ENCODE measurements at places on chromosomes 4 and X.
A peak's percentile ranks its signal among the peaks of the same experiment; 100 is the strongest.

DNA sequence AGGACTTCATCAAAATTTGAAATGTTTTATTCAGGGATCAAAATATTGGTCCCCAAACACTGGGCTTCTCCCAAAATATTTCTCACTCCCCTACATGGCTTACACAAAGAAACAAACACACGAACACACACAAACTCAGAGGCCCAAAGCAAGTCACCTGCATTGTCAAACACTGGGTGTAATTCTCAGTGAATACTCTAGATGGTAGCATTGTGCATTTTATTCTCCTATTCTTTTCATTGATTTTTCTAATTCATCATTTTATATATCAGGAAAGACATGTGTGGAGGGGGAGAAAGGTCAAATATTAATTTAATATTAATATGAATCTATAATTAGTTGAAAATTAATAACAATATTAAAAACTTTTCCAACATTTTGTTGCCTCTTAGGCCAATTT is 72.3 kb upstream of the TNMD start:
- peak; percentile 25 for DNase-seq

GRCh38 chr4:129429581-129430320 is 333.8 kb downstream of the C4orf33 start:
- no peak for DNase-seq

DNA sequence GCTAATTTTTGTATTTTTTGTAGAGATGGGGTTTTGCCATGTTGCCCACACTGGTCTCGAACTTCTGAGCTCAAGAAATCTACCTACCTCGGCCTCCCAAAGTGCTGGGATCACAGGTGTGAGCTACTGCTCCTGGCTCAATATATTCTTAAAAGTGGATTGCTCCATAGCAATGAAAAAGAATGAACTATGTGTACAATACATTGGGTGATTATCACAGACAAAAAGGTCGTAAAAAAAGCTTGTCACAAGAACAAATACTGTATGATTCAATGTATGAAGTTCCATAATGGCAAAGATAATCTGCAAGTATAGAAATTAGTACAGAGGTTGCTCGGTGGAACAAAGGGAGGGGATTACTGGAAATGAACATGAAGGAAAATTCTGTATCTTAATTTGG is 70.7 kb downstream of the REPS2 start:
- no peak for DNase-seq

DNA sequence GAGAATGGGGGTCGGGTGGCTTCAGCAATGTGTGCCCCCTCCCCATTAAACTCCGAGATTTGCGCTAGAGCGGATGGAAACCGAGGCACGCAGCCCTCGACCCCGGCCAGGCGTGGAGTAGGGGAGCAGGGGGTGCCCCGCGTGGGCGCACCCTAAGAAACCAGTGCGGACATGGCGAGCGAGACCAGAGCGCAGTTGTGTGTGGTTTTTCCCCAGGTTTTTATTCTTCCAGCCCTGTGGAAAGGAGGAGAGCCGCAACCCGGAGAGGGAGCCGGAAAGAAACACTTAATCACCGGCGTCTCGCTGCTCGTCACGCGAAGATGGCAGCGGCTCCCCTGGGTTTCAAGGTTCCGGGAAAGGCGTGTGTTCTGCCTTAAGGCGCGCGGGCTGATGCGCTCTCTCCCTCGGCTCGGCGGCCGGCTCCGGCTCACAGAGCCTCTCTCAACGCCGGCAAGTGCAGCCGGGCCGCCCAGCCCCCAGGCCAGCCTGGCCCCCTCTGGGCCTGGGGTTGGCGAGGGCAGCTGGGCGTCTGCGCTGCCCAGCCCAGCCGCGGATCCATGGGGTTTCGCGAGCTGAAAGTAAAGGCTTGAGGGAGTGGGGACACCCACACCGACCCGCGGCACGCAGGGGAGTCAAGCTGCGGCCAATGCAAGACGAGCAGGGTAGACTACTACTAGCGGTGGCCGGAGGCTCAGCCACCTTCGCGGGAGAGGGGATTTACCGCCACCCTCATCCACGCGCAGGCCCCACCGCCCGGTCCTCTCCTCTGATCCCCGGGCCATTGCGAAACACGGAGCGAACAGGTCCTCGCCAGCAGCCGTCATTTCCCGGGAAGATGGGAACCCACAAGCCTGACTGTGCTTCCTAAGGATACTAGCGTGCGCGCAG is 74.0 kb upstream of the BCOR start:
- DNase-seq = no peak

- DNase-seq = no peak
These were observed 408.9 kb downstream of the GLUD2 start for GRCh38 chrX:121456315-121456714.

- no peak for DNase-seq
These were observed 169.8 kb upstream of the GALNT7 start for GRCh38 chr4:172998527-172999469.

GRCh38 chr4:4333265-4333706 is 43.2 kb downstream of the ZBTB49 start:
- DNase-seq = no peak

DNA sequence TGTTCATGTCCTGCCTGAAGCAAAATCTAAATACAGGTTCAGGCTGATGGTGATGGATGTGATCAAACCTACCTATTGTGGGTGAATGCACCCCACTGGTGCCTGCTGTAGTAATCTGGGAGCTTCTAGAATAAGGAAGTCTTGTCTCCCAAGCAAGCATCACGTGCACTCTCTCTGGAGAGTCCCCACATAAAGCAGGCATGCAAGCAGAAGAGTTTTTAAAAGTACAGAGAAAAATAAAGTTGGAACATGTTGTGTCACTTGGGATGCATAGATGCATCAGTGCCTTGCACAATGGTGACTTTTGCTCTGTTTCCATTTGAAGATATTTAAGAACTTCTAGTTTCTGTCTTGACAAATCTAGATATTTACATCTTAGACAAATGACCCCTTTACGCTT is 54.9 kb downstream of the MAD2L1 start:
- DNase-seq = no peak

- DNase-seq = no peak
These were observed 34.4 kb upstream of the SLC25A4 start for GRCh38 chr4:185108669-185109068.

- no peak for DNase-seq
These were observed 11.6 kb downstream of the BLTP1 start for GRCh38 chr4:122163767-122164166.

GRCh38 chrX:152537373-152537772 is 86.3 kb upstream of the GABRA3 start:
- DNase-seq = no peak

DNA sequence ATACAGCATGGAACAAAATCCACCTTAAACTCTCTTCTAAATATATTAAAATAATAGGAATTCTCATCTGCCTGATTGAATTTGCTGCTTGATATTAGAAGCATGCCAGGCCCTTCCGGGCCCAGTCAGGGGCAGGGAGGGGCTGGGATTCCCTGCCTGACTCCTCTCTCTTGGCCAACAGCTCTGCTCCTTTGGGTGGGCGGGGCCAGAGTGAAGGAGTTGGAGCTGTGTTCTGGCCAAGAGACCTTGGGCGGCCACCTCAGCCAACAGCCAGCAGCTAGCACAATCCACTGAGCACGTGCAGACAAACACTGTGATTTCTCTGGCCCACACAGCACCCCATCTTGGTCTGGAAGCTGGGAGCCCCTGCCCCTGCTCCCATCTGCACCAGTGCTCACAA is 140.3 kb downstream of the PJA1 start:
- DNase-seq = no peak

DNA sequence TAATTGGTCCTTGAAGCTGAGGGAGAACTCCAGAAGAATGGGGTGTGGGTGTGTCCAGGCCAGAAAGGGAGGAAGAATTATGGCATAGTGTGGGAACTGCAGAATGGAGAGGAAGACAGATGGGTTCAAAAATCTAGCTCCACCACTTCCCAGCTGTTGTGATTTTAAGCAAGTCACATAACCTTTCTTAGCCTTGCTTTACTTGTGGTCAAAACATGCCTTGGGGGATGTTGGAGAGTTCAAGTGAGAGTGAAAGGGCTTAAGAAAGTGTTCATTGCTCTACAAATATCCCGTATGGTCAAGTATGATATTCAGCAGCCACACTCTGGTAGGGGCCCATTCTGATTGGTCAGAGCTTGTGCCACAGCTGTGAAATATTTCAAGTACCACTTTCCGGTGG is 15.0 kb upstream of the STARD8 start:
- DNase-seq = no peak

GRCh38 chr4:33226133-33226532 is 2506.0 kb downstream of the PCDH7 start:
- DNase-seq = no peak

- DNase-seq = no peak
These were observed 28.4 kb downstream of the PIR start for GRCh38 chrX:15464704-15465103.

Measured in D341Med (cell line).